ENCODE measurements at places on chromosomes 3 and 15. TPM values are rescaled to one million over a fixed set of nuclear protein-coding genes. Genes with fewer than 3 reads are reported as not detected.

- DNase-seq: no peak
- H3K27me3 ChIP-seq: no peaks in the 10 kb centered on the region
- H3K27ac ChIP-seq: no peak overlapping the region
- H3K36me3 ChIP-seq: no peaks in the 10 kb centered on the region
- H3K4me1 ChIP-seq: no peaks in the 10 kb centered on the region
Observed at GRCh38 chr3:175554801-175555200, 695.7 kb downstream of the NAALADL2 start.

PRTG gene
- total RNA-seq: 0.08 TPM

GRCh38 chr3:117549716-117550115 lies 840.1 kb downstream of the TUSC7 start:
- no peaks in the 10 kb centered on the region for H3K4me1 ChIP-seq
- no peaks in the 10 kb centered on the region for H3K27me3 ChIP-seq
- no peaks in the 10 kb centered on the region for H3K36me3 ChIP-seq
- DNase-seq: no peak
- no peak overlapping the region for H3K4me3 ChIP-seq

BFSP2 gene
- total RNA-seq: not detected

ABI3BP gene
- 47.0 TPM for total RNA-seq

DNA sequence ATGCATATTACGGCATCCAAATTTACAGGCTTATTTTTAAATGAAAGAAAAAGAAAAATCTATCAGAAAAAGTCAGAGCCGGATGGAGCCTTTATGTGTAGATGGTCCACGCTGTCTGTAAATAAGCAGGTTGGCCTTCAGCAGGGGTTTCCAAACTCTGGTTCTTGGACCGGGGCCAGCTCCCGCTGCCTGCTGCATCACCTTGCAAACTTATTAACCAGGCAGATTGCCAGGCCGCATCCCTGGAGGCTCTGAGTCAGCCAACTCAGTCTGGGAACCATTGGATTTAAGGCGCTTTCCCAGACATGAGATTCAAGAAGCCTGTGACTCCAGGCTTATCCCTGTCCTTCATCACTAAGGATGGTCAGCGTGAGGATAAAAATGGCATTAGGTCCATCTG lies 212.4 kb downstream of the OPA1 start:
- no peaks in the 10 kb centered on the region for H3K27me3 ChIP-seq
- no peaks in the 10 kb centered on the region for H3K36me3 ChIP-seq
- no peak overlapping the region for H3K4me3 ChIP-seq
- H3K27ac ChIP-seq: no peak overlapping the region
- DNase-seq: peak; percentile 80

WNT7A gene
- 3.9 TPM for total RNA-seq

DNA sequence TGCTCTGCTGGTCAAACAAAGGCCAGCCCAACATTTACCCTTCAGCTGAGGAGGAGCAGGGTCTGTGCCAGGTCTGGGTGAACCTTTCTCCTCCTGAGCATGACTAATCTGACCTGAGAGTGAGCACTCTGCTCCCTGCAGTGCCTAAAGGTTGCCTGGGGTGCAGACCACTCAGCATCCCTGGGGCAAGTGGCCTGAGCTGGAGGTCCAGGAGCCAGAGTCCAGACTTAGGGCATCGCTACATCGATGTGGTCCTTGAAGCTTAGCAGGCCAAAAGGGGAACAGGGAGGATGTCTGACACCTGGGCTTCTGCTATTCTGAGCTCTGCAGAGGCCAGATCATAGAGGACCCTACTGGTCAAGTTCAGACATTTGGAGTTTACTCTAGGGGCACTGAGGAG lies 119.1 kb downstream of the FAM43A start:
- H3K4me3 ChIP-seq: no peak overlapping the region
- no peaks in the 10 kb centered on the region for H3K36me3 ChIP-seq
- H3K27me3 ChIP-seq: peaks cover 7% of the 10 kb centered on the region
- H3K4me1 ChIP-seq: no peaks in the 10 kb centered on the region
- H3K27ac ChIP-seq: no peak overlapping the region
- DNase-seq: peak; percentile 55

ALS2CL gene
- 212 TPM for total RNA-seq

ADIPOQ gene
- total RNA-seq: 21.6 TPM

Measured in suprapubic skin (tissue), 4 donors.